ENCODE measurements at places on chromosomes 16 and 17. TPM values are rescaled to one million over a fixed set of nuclear protein-coding genes. Genes with fewer than 3 reads are reported as not detected.

DNA sequence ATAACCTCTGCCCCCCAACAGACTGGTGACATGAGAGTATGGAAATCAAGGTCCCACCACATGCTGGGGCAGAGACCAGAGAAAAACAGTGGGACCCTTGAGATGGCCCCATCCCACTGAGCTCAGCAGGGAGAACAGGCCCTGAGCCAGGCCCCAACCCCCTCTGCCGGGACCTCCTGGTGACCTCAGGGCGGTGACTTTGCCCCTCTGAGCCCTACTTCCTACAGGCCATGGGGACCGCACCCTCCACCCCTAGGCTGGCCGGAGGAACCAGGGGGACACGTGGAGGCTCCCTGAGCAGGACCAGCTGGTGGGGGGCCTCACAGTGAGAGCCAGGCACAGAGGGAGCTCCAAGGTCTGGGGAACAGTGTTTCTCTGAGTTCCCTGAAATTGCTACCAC is 13.8 kb upstream of the SRRM2 start:
- DNase-seq, result no peak

DNA sequence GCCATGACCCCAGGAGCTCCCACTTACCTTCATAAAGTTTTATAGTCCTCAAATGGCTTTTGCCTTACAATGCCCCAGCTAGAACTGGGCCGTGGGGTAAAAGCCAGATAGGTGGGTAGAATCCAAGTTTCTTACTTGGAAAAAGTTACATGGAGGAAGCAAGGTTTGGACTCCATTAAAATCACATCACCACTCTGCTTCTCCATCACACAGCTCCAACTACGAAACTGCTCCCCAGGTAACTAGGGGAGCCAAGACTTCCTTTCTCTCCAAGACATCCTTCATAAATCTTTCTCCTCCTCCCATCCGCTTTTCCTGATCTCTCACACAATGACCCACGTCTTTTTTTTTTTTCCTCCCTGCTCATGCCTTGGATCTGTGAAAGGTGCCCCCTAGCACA is 130.8 kb upstream of the RCVRN start:
- DNase-seq, result no peak

- DNase-seq, result no peak
These were observed 148.6 kb downstream of the CLEC16A start for GRCh38 chr16:11092788-11093571.

The PRSS36 gene
- total RNA-seq, result 1.6 TPM

DNA sequence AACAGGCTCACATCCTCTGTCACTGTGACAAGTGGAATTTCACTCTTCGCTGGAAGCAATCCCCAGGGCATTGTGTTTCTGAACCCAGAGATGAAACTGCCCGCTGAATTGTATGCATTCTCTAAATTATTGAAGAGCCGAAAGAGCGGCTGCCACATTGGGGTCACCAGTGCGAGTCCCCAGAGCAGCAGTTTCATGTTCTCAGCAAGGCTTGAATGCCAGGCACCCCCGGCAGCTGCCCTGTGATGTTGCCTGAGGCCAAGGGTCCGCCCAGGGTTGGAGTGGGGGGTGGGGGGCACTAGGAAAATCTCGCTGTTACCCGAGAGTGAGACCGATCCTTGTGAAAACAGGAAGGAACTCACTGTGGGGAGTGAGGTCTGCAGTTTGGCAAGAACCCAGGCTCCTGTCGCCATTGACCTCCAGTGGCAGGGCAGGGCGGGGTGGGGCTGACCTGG is 20.7 kb upstream of the BCAR1 start:
- DNase-seq, result no peak

DNA sequence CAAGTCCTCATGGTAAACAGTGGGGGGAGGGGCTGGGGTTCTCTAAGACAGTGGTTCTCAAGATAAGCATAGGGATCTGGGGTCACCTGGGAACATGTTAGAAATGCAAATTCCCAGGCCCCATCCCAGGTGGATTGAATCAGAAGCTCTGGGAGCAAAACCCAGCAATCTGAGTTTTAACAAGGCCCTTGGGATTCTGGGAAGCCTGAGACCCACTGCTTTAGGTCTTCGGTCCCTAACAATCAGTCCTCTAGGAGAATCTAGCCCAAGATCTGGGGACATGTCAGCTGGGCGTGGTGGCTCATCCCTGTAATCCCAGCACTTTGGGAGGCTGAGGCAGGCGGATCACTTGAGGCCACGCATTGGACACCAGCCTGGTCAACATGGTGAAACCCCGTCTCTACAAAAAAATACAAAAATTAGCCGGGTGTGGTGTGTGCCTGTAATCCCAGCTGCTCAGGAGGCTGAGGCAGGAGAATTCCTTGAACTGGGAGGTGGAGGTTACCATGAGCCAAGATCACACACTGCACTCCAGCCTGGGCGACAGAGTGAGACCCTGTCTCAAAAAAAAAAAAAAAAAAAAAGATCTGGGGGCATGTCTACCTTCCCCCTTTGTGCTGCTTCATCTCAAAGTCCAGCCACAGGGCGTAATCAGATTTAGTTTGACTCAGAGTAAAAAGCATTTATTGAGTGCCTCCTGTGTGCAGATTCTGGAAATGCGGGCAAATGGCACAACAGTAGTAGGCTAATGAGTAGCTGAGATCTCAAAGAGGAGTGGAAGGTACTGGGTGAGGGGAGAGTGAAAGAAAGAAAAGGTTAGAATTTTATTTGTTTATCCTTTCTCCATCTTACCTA is 8.8 kb upstream of the NR1D1 start:
- DNase-seq, result no peak

DNA sequence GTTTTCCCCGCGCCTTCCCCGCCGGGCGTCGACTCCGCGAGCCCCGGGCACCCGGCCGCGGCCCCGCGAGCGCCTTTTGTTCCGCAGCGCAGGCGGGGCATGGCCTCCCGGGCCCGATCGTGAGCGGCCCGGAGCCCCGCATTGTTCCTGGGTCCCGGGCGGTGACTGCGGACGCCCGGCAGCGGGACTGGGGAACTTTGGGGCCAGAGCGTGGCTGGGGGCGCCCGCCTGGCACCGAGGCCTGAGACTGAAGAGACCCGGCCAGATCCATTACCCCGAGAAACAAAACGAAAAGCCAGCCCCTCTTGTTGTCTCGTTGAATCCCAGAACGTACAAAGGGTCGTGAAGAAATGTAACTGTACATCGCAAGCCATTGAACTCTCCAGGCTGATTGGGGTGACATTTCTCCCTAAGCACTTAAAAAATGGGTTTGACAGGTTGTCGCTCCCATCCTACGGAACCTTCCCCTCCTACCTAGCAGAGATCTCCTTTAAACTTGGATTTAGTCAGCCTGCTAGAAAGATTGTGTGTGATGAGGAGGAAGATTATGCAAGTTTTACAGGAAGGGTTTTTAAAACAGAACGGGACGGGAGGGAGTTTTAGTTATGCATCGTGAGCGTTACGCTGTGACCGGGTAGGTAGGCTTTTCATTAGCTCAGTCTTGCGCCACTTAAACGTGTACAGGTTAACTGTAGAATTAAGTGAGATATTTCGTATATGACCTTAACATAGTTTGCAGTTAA is 825 bp downstream of the METTL9 start:
- peak; percentile 68 for DNase-seq

- no peak for DNase-seq
These were observed 14.3 kb downstream of the ZP2 start for GRCh38 chr16:21197112-21197511.

The SIAH1 gene
- 47.6 TPM for total RNA-seq

DNA sequence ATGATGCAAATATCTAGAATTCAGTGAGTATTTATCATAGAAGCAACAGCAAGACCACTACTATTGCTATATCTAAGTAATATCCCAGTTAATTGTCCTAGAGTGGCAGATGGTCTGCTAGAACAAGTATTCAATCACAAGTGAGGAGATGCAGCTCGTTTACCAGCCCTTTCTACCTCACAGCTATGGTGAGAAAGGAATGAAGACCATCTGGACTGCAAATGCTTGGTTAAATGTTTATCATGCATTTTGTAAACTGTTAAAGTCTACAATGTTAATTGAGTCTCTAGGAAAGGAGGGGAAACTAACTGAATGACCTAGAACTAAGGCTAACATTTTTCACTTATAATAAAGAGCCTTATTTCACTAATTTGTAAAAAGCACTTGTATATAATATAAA is 52.5 kb downstream of the CNOT1 start:
- no peak for DNase-seq

GRCh38 chr17:67712375-67712774 is 5.4 kb upstream of the NOL11 start:
- no peak for DNase-seq

The SALL1 gene
- not detected for total RNA-seq

DNA sequence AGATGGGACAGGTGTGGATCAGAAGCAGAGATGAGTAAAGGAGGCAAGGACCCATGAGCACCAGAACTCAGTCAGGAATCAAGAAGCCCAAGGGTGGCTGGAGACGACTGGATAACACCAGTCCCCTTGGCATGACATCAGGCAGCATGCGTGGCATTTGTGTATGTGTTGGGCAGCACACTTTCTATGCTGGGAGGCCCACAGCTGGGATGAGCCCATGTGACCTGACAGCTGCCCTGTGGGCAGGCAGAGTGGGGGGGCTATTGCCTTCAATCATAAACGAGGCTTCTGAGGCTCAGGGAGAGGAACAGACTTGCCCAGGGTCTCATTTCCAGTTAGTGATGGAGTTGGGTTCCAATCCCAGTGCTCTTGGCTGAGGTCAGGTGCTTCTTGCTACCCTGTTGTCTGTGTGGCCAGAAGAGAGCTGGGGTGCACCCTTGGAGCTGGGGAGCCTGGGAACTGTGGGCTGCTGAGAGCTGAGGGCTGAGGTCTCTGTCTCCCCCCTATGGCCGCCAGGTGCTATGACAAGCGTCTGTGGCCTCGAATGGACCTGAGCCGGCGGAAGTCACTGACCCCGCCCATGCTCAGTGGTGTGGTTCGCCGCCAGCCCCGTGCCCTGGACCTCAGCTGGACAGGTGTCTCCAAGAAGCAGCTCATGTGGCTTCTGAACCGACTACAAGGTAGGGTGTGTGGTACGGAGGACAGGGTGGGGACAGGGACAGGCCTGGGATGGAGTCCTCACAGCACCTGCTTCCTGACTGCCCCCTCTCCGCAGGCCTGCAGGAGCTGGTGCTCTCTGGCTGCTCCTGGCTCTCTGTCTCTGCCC is 7.1 kb upstream of the ORAI3 start:
- DNase-seq, result peak; percentile 82

- DNase-seq, result no peak
These were observed 23.6 kb downstream of the MPG start for GRCh38 chr16:101586-101985.

The RAC3 gene
- total RNA-seq, result 0.62 TPM

GRCh38 chr16:71476457-71477124 is 12.5 kb downstream of the ZNF19 start:
- DNase-seq, result no peak

The TPSG1 gene
- total RNA-seq, result not detected

- no peak for DNase-seq
These were observed 183.5 kb downstream of the PHKB start for GRCh38 chr16:47644661-47645060.

The CPPED1 gene
- 11.3 TPM for total RNA-seq

GRCh38 chr16:78876671-78877070 is 723.9 kb downstream of the MAF start:
- no peak for DNase-seq

DNA sequence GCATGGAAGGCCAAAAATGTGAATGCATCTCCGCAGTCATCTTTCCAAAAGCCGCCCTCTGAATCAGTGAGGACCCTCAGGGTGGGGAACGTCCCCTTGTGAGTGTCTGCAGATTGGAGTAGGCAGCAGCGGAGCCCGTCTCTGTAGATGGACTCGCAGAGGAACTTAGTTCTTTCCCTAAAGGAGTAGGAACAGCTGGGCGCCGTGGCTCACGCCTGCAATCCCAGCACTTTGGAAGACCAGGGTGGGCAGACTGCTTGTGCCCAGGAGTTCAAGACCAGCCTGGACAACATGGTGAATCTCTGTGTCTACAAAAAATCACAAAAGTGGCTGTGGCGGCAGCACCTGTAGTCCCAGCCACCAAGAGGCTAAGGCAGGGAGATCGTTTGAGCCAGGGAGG is 53.7 kb downstream of the WDR45B start:
- DNase-seq, result no peak

DNA sequence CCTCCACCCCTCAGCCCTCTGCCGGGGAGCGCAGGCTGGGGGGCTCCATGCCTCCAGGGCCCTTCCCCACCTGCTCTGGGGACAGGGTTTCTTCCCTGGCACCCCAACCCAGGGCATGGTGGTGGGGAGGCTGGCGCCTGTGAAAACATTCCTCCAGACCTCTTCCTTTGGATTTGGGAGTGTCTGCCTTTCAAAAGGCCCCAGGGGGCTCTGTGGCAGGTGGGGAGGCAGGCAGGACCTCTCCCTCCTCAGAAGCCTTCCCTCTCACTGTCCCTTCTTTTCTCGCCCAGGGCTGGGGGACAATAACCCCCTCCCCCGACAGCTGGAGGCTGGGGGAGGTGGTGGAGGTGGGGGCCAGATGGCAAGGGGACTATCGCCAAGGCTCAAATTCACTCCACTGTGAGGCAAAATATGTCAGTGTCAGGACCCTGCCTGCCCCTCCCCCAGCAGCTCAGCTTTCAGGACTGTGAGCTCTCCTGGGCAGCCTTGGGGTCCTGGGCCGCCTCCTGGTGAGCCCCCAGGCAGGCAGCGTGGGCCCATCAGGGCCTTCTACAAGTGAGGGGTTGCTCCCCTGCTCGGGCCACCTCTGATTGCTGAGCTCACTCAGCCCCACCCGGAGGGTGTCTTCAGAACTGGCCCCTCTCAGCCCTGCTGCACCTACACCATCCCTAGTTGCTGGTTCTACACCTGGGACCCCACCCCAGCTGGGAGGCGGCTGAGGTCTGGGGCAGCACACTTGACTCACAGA is 1.8 kb downstream of the CDH15 start:
- DNase-seq, result no peak

The HOXB7 gene
- total RNA-seq, result 0.36 TPM

- DNase-seq, result peak; percentile 95
These were observed 2.9 kb downstream of the TMEM107 start for GRCh38 chr17:8173056-8173870.

The NOD2 gene
- total RNA-seq, result 2.9 TPM

The MVD gene
- 84.5 TPM for total RNA-seq

The CMIP gene
- total RNA-seq, result 168 TPM

DNA sequence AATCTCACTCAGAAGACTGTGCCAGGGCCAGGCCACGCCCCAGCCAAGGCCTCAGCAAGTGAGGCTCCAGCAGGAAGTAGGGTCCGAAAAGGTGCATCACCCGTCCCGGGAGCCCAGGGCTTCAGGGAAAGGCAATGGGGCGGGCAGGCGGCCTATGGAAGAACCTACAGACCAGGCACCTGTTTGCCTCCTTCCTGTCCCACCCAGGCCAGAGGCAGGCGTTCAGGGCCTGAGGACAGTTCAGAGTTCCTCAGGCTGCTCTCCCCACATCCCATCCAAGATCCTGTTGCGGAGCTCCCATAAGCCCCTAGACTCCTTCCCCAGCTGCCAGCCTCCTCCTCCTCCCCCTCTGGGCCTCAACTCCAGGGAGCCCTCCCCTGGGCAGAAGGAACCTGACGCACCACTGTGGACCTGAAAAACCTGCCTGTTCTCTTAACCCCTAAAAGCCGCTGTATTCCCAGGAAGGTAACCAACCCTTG is 2.3 kb downstream of the CLUH start:
- DNase-seq, result peak; percentile 48
